ENCODE measurements at places on chromosomes 2 and 18.

GRCh38 chr2:177731384-177731783 is 338.8 kb downstream of the AGPS start:
- DNase-seq = peak; percentile 55

GRCh38 chr2:188916736-188917135 is 57.4 kb upstream of the COL3A1 start:
- DNase-seq = no peak

DNA sequence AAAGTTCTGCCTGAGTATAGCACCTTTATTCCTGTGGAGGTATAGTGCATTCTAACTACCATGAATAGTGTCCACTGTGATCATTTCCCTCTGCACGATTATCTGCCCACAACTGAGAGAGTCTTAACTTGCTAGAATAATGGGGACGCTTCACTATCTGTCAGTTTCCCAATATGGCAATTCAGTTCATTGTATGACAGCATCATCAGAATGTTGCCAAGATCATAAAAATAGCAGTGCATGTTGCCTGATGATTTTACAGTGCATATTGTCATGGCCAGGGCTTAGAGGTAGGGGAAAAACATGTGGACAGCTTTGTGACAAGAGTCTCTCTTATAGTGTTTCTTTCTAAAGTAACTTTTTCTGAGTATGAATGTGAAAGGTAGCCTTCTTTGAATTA is 6.1 kb downstream of the RASGRP3 start:
- DNase-seq = no peak

DNA sequence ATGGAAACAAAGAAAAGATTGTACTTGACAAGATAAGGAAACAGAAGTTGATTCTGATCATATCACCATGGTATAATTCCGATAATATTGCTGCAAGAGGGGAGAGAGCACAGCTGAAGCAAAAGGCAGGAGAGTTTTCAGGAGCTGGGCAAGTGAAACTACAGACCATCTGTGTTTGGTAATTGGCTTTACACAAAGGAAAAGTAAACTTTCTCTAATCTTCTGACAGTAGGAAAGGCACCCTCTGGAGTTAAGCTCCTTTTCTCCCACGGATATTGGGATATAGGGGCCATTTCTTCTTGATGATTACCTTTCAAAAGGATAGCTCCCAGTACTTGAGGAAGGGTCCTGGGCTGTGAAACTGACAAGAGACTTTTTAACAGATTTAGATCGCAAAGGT is 29.9 kb upstream of the REG3A start:
- no peak for DNase-seq

DNA sequence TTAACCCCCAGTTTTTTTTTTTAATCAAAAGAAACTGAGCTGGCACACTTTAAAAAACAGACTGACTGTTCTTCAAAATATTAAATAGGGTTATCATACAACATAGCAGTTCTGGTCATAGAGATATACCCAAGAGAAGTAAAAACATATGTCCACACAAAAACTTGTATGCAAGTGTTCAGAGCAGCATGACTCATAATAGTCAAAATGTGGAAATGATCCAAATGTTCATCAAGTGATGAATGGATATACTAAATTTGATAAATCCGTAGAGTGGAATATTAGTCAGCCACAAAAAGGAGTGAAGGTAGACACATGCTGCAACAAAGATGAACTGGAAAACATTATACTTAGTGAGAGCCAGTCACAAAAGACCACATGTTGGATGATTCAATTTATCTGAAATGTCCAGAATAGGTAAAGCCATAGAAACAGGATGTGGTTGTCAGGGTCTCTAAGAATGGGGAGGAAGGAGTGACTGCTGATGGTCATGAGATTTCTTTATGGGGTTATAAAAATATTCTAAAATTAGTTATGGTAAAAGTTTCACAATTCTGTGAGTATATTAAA is 5.1 kb downstream of the SMIM21 start:
- DNase-seq = no peak

- DNase-seq = no peak
Measured at GRCh38 chr2:138094031-138094430, 129.8 kb downstream of the HNMT start.

GRCh38 chr2:2758793-2759367 is 427.8 kb upstream of the MYT1L start:
- DNase-seq = no peak

- no peak for DNase-seq
Measured at GRCh38 chr2:121489284-121489683, 41.4 kb upstream of the RNU4ATAC start.

- DNase-seq = no peak
Measured at GRCh38 chr2:125684932-125685331, 971.0 kb upstream of the GYPC start.

DNA sequence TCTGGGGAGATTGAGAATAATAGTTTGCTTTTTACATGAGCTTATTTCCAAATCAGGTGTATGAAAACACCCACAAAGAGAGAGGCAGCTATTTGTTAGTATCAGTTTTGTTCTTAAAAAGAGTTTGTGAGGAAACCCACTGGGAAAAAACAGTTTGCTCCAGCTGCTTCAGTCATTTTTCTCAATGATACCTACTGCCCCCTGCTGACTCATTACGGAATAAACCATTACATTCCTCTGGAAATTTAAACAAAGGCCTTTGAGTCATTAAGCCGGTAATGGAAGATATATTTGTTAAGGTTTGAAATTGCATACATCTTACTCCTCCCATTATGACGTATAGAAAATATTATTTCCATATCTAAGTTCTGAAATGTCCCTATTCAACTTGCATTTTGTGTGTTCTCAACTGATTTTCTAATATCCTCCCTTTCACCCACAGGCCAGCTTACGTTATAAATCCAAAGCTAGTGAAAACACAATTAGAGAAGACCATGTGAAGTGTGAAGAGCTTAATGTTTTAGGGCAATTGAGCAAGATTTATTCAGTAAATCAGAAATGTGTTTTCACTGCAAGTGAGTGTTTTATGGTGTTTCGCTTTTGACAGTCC is 761.6 kb downstream of the DSC3 start:
- no peak for DNase-seq

DNA sequence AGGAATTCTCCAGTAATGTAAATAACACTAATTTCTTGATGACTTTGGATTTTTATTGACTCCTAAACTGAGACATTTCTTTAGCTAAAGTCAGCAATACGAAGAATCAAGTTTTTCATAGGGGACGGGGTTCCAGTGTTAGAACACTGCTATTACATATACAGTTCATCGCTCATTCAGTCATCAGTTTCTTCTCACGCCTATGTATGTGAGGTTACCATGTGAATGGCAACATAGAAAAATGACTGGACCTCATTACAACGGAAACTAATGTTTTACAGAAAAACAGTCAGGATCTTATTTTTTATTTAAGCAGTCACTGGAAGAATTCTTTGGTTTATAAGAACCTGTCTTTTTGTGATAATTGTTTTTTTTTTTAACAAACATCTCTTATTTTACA is 56.4 kb downstream of the THADA start:
- DNase-seq = no peak

DNA sequence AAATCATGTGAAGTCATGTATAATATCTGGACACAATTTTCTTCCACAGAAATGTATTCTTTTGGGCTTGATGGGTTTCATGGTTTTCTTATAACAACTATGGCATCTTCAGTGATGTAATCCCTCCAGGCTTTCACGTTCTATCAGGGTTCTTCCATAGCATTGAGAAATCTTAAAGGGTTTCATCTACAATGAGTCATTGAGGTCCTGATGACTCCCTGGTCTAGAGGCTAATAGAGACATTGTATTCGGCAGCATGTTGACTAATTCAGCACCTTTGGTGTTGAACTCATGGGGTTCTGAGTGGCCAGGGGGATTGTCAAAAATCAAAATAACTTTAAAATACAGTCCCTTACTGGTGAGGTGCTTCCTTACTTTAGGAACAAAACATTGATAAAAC is 614.0 kb upstream of the CRIM1 start:
- DNase-seq = no peak

GRCh38 chr2:177535958-177536504 is 143.5 kb downstream of the AGPS start:
- no peak for DNase-seq

- DNase-seq = peak; percentile 87
Measured at GRCh38 chr2:47002480-47003381, 87.1 kb upstream of the MCFD2 start.

DNA sequence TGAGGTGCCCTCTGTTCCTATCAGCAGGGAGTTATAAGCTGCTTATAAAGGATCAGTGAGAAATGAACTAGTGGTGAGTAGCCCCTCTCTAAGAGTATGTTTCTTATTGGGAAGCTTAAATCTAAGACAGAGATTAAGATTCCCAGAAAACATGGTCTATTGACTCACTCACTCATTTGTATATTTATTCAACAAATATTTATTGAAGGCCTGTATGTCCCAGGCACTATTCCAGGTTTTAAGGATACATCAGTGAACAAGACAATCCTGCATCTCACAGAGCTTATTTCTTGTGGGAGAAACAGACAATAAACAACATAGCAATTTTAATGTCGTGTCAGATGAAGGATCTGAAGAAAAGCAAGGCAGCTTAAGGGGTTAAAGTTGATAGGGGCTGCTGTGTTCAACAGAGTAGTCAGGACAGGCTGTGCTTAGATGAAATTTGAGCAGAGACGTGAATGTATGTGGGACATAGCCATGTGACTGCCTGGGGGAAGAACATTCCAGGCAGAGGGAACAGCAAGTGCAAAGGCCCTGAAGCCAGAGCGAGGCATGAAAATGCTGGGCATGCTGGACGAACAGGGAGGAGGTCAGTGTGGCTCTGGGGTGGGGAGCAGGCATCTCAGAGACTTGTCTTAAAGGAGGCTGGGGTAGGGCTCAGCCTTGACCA is 14.8 kb upstream of the PSD4 start:
- peak; percentile 40 for DNase-seq

- DNase-seq = no peak
Measured at GRCh38 chr18:70621710-70622109, 332.9 kb downstream of the SOCS6 start.

DNA sequence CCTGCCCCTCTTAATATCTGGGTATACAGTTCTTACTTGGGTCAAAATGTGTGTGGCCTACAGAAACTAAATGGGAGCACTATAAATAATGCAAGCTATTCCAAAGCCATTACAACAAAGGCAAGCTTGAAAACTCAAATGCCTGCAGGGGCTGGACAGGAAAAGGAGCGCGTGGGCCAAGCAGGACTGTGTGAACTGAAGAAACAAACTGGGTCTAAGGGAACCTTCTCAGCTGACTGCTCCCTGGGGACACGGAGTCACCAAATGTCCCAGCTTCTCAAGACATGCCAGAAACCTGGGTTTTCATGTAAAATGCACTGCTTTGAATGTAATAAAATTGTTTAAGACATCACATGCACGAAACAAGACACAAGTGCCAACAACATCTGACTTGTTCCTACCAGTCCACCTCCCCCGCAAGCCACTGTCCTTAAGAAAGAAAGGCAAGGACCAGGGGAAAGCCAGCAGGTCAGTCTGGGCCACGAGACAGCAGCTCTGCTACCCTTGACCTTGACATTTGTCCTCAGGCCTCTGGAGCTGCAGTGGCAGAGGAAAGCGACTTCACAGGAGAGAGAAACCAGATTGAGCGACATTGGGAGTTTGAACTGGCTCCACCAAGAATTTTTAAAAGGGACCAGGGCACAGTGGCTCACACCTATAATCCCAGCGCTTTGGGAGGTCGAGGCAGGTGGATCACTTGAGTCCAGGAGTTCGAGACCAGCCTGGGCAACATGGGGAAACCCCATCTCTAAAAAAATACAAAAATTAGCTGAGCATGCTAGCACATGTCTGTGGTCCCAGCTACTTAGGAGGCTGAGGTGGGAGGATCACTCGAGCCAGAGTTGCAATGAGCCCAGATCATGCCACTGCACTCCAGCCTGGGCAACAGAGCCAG is 89.7 kb upstream of the SH3BP4 start:
- DNase-seq = no peak

- peak; percentile 76 for DNase-seq
Measured at GRCh38 chr2:72917877-72918553, 696 bp downstream of the EMX1 start.

GRCh38 chr2:102606353-102606752 is 13.0 kb upstream of the SLC9A2 start:
- DNase-seq = no peak

GRCh38 chr2:176464886-176465564 is 195.8 kb downstream of the MTX2 start:
- DNase-seq = no peak

GRCh38 chr18:1408376-1408775 is 503.7 kb downstream of the ADCYAP1 start:
- no peak for DNase-seq

- DNase-seq = no peak
Measured at GRCh38 chr18:49250816-49251388, 209.5 kb downstream of the DYM start.

GRCh38 chr2:62197011-62197924 is 1.4 kb downstream of the B3GNT2 start:
- DNase-seq = peak; percentile 84

DNA sequence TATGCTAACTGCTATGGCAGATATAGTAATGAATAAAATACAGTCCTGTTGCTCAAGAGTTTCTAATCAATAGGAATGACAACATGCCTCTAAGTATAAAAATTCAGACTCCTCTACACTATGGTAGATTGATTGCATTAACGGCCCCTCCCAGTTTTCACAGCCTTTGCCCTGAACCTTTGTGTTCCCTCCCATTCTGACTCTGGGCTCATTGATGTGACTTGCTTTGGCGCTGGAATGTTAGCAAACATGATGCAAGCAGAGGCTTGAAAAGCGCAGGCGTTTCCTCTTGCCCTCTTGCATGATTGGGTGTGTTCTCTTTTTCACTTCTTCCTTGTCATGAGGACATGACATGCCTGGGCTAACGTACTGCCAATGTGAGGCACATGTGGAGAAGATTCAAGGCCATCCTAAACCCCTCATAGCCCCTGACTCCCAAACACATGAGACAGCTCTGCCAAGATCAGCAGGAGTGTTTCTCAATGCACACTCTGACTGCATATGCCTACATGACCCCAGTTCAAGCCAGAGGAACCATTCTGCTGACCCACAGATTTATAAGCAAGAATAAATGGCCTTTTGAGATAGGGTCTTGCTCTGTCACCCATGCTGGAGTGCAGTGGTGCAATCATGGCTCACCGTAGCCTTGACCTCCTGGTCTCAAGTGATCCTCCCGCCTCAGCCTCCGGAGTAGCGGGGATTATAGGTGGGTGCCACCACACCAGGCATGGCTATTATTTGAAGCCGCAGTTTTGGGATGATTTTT is 49.7 kb upstream of the CD28 start:
- no peak for DNase-seq

DNA sequence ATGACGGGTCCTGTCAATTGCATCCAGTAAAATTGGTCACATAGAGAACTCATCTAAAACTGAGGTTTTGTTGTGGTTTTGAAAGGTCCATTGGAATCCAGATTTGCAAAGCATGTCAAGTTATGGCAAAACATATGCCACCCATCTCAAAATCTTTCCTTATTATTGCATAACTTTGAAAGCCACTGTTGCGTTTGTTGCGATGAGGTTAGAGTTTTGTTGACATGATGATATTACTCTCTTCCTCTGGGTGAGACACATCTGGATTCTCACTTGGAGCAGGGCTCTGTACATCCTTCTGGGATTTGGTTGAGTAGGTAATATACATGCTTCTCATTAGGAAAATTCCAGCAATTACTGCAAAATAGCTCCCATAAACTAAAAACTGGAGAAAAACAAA is 20.6 kb downstream of the SCYGR5 start:
- no peak for DNase-seq

- DNase-seq = no peak
Measured at GRCh38 chr18:49486606-49486952, 455 bp downstream of the C18orf32 start.
